ENCODE measurements at places on chromosomes 12 and 14. TPM values are rescaled to one million over a fixed set of nuclear protein-coding genes. Genes with fewer than 3 reads are reported as not detected.

CELA1 gene
- 0.24 TPM for total RNA-seq

RIMBP2 gene
- not detected for total RNA-seq

SLC4A8 gene
- total RNA-seq, result 1.8 TPM

PELI2 gene
- total RNA-seq, result 6.4 TPM

ESRRB gene
- 0.10 TPM for total RNA-seq

GPR162 gene
- 0.31 TPM for total RNA-seq

RTN1 gene
- not detected for total RNA-seq

ATG101 gene
- 38.0 TPM for total RNA-seq

RIPK3 gene
- 11.0 TPM for total RNA-seq

KRT75 gene
- total RNA-seq, result not detected

ARL1 gene
- 64.1 TPM for total RNA-seq

KERA gene
- total RNA-seq, result not detected

PLEKHG7 gene
- total RNA-seq, result not detected

VRTN gene
- total RNA-seq, result not detected
